ENCODE measurements at places on chromosomes 3 and 15.

DNA sequence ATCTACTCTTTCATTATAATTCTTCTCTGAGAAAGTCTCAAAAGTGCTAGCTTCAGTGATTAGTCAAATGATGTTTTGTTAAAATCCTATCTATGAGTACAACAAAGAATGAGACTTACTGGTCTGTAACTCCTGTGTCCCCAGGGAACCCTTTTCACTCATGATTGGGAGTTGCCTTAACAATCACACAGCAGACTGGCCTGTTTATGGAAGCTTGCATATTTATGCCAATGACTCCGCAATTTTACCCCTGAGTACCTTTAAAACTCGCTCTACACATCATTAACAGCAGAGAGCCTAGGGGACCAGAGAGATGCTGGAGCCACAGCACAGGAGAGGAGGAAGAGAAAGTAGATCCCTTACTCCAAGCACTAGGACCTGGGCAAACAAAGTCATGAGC is 628.1 kb downstream of the IGSF11 start:
- no peak for DNase-seq

GRCh38 chr15:41957021-41957897 is 15.1 kb downstream of the EHD4 start:
- no peak for DNase-seq

DNA sequence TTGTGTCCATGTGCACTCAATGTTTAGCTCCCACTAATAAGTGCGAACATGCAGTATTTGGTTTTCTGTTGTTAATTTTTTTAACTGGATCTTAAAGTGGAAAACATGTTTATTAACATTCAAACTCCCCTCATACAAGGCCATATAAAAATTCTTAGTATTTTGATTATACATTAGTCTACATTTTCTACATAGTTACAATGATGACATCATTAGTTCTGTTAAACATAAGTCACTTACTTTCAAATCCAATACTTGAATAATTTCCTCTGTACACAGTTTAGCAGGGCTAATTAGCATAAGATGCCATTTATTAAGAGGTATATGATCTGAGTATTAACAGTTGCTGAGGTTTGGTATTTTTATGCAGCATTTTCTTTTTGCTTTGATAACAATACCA is 91.3 kb upstream of the CCDC39 start:
- no peak for DNase-seq

GRCh38 chr3:195204360-195205163 is 66.4 kb downstream of the XXYLT1 start:
- DNase-seq: no peak

- DNase-seq: no peak
Observed at GRCh38 chr3:161673866-161674265, 177.3 kb downstream of the OTOL1 start.

GRCh38 chr15:34855413-34855812 is 60.1 kb upstream of the ACTC1 start:
- no peak for DNase-seq

GRCh38 chr15:67146875-67147381 is 81.5 kb downstream of the SMAD3 start:
- DNase-seq: no peak

DNA sequence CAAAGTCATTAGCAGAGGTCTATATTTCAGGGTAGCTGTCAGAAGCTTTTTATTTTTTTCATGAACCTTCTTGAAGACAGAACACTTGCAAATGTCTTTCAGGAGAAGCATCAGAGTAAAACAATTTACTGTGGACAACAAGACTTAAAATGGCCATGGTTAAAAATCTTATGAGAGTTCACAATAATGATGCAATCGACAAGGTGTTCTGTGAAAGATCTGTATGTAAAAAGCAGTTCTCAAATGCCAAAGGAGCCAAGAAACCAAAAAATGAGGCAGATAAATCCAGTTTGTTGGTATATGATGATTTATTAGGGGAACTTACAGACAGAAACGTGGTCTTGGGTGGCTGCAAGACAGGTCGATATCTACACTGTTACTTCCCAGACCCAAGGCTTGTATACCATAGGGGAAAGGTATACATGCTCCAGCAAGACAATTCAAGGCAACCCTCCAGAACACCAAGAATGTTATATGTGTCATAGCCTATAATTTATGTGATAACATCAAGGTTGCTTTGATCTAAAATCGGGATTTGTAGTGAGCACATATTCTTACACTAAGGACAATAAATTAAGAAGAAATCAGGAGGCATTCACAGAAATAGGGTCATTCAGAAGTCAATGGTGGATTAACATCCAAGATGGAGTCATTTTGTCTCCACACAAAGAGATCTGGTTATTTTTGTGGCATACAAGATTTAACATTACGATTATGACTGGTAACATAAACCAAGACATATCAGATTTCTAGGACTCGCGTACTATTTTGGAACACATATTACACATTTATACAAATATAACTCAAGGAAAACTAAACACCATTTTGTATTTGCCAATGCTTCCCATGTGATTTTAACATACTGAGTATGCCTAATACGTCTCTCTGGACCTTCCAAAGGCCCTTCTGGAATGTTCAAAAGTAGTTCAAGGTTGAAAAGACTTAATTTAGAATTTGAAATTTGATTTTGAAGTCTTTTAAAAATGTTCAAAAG is 316.4 kb downstream of the THSD4 start:
- no peak for DNase-seq

GRCh38 chr15:83123529-83123928 is 16.1 kb downstream of the TM6SF1 start:
- DNase-seq: no peak

DNA sequence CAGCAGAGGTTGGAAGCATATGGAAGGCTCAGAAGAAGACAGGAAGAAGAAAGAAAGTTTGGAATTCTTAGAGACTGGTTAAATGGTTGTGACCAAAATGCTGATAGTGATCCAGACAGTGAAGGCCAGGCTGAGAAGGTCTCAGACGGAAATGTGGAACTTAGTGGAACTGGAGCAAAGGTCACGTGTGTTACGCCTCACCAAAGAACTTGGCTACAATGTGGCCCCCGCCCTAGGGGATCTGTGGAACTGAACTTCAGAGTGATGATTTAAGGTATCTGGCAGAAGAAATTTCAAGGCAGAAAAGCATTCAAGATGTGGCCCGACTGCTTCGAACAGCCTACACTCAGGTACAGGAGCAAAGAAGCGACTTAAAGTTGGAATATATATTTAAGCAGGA is 83.1 kb downstream of the MYO5A start:
- no peak for DNase-seq

DNA sequence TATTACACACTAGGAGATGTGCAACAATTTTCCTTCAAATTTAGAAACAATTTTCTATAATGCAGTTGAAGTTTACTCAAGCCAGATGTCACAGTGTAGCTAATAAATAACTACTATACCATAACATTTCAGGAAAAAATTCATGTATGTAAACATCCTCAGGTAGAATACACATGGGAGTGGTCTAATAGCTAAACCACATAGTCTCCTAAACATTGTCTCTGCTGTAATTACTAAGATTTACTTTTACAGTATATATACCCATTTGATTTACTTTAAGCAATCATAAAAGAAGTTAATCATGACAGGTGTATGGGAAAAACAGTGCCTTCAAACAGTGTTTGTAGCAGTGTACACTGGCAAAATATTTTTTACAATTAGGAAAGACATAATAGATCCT is 110.1 kb upstream of the GRM7 start:
- no peak for DNase-seq

DNA sequence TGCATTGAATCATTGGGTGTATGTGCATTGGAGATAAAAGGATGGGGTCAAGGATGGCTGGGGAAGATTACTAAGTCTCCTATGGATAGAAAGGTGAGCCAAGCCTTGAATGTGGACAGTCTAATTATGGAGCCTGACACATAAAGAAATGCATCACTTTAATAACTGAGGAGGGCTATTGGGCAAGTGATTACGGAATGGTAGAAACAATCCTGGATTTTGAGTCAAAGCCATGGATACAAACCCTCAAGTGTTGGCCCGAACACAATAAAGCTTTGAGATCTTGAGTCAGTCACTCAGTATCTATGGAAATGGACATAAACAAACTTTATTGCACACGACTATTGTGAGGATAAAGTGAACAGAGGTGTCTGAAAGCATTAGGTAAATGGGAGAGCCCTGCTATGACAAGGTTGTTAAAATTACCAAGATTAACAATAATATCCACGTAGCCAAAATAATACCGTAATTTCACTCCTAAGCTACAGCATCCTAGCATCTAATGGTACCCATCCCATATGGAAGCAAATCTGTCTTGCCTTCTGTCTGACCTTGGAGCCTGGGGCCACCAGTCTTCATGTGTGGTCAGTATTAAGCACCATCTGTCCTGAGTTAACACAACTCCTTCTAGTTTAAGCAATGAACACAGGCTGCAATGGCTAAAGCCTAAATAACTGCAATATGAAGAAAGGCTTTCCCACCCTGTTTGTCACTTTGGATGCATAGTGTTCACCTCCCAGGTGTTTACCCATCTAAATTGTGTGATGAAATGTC is 136.9 kb upstream of the PRICKLE2 start:
- DNase-seq: no peak

- no peak for DNase-seq
Observed at GRCh38 chr3:144652573-144652972, 681.0 kb downstream of the DIPK2A start.

Data from NCI-H1436 treated with DMSO at 0.1 percent for 48 hours (cell line).